ENCODE measurements at places on chromosomes 1 and 21.

- no peak for DNase-seq
These were observed 498.9 kb upstream of the PTBP2 start for GRCh38 chr1:96222701-96223100.

DNA sequence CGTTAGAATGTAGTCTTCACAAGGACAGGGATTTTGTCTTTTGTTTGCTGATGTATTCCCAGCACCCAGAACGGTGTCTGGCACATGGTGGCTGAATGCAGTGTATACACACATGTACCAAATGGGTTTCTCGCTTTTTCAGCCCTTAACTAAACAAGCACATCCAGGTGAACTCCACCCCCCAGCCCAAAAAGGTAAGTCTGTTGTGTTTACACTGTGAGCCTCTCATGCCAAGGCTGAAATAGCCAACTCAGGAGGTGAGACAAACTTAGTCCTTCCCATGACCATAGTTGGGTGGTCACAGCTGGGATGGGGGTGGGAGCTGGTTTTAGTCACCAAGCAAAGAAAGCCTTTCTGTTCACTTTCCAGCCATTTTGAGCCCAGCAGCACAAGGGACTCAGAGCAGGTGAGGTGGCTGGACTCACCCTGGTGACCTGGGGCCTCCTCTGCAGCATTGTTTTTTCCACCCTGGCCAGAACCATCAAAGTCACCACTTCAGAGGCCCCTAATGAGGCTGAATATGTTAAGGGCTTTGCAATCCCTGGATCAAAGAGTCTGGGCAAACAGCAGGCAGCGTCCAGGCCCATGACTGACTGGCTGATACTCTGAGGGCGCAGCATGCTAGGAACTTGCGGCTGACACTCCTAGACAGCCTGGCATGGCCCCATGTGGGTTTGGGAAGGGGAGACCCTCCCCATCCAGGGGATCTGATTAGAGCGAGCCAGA lies 8.7 kb downstream of the TENT5B start:
- no peak for DNase-seq

GRCh38 chr1:215115760-215116159 lies 33.2 kb downstream of the KCNK2 start:
- no peak for DNase-seq

DNA sequence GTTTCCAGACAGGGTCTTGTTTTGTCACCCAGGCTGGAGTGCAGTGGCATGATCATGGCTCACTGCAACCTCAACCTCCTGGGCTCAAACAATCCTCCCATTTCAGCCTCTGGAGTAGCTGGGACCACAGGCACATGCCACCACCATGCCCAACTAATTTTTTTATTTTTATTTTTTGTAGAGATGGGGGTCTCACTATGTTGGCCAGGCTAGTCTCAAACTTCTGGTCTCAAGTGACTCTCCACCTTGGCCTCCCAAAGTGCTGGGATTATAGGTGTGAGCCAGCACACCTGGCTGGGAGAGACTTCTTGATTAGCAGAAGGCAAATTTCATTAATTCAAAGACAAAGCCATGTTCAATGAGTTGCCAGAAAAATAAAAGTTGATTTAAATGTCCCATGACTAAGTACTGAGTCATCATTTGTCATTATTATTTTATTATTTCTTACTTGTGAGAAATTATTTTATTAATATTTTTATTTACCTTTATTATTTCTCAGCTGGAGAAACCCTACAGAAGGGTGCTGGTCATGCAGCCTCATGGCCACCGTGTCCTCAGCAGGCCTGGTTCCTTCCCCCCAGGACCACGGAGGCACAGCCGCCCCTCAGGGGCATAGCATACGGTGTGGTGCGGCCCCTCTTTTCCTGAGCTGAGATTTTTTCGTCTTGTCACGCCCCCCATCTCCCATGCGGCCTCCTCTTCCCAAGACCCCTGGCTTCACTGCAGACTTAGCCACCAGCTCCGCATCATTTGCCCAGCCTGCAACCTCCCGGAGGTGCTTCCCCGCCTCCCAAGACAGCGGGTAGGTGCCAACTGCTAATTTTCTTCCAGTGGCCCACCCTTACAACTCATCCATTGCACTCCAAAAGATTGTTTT lies 55.3 kb upstream of the SIM2 start:
- DNase-seq = no peak

DNA sequence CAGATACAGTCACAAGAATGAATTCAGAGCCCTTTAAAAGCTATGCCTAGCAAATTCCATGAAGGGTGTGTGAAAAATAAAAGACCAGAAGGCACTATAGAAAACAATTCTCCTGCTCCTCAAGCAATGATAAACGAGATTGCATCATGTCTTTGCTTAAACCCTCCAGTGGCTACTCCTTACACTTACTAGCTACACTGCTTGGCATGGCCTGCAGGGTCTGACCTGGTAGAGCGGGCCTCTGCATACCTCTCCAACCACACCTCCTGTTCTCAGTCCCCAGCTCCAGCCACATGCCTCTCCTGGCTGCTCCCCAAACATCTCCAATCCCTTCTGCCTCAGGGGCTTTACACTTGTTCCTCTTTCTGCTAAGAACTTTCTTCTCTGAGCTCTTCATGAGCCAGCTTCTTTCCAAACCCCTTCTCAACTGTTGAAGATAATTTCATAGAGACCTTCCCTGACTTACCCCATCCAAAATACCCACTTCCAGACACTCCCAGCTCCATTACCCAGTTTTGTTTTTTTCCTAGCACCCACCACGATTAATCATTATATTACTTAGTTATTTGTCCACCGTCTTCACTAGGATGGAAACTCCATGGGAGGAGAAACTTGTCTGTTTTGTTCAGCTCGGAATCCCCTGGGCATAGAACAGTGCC lies 11.2 kb upstream of the CREG1 start:
- DNase-seq = no peak

DNA sequence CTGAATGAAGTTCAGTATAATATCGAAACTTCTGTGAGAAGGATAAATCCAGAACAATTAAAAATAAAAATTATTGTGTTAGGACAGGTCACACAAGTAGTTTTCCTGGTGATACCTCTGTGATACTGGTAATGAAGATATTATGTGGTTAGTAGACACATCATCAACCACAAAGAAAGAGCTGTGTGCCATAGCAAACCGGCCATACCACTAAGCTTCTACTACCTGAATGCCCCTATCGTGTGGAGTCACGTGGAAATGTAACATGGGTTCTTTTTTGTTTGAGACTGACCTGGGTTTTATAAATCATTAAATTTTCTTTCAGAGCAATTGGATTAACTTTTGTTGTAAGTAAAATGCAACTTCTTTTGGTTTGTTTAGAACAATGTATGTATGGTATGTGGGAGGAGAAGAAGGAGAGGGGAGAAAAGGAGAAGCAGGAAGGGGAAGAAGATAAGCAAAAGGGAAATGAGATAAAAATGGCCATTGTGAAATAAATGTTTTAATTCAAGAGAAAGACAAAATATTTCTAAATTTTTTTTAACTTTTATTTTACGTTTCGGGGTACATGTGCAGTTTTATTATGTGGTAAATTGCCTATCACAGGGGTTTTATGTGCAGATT lies 58.2 kb upstream of the LRRC8B start:
- DNase-seq = no peak

- no peak for DNase-seq
These were observed 13.5 kb upstream of the ERG start for GRCh38 chr21:38511662-38512243.

DNA sequence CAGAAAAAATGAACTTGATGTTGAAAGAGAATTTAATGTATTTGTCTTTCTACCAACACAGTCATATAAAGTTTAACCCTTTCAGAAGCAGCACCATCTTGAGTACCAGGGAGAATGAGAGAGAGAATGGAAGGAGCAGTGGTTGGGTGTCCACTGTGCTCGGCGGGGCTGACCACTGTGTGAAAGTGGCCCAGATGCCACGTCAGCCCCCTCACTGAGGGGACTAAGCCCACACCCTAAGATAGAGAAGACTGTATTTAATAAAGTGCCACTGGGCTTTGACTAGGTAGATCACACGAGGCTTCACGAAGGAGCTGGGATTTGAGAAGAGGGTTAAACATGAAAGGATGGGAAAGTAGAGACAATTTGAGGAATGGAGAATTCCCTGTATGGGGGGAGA lies 31.2 kb downstream of the BATF3 start:
- no peak for DNase-seq

Data from GM12864 (cell line).